ENCODE measurements at places on chromosomes 2 and 18. TPM values are rescaled to one million over a fixed set of nuclear protein-coding genes. Genes with fewer than 3 reads are reported as not detected.

Gene CKAP2L
- 42.1 TPM for total RNA-seq

Gene RNF138
- total RNA-seq = 88.3 TPM

Gene ELOA2
- total RNA-seq = not detected

Gene DCC
- total RNA-seq = not detected

Gene FSIP2
- total RNA-seq = 0.10 TPM

- no peak overlapping the region for H3K27ac ChIP-seq
- peaks cover 39% of the 10 kb centered on the region for H3K4me1 ChIP-seq
- H3K36me3 ChIP-seq = peaks cover 8% of the 10 kb centered on the region
- no peak overlapping the region for H3K4me3 ChIP-seq
- H3K27me3 ChIP-seq = no peaks in the 10 kb centered on the region
- DNase-seq = no peak
Measured at GRCh38 chr2:143607231-143608062, 478.2 kb downstream of the ARHGAP15 start.

DNA sequence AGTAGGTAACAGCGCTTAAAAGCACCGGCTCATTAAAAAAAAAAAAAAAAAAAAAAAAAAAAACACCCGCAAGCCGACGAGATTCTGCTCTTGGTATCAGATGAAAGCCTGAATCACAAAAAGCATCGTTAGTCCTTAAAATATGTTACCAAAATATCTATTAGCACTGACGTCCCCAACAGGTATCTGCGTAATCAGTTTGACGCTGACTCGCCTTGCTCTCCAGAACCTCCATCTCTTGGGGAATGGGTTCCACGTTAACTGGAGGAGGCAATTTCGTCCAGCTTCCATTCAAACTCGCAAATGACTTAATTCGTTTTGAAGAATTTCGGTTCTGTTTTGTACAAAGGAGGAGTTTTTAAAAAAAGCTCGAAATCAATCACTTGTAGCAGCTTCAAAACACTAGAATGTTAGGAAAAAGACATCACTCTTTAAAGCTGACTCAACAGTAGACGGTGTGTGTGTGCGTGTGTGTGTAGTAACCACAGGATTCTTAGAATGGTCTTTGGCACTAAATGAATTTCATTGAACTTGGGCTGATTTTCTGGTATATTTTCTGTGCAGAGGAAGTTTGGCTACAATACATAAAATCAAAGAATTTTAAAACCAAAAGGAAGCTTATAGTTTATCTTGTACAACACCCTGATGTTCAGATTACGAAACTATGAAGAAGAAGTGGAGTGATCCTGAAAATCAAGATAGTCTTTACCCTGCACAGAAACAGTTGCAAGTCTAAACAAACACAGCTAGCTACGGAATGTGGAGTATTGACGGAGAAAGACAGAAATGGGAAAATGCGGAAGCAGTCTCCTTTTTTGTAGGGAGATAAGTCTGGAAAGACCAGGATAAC is 1.1 kb upstream of the PGAP1 start:
- peaks cover 17% of the 10 kb centered on the region for H3K36me3 ChIP-seq
- peak; percentile 79 for DNase-seq
- peaks cover 4% of the 10 kb centered on the region for H3K27me3 ChIP-seq
- H3K27ac ChIP-seq = peak overlapping the region; percentile 100
- peaks cover 33% of the 10 kb centered on the region for H3K4me1 ChIP-seq
- H3K4me3 ChIP-seq = peak overlapping the region; percentile 96

- H3K27ac ChIP-seq = no peak overlapping the region
- peaks cover 3% of the 10 kb centered on the region for H3K27me3 ChIP-seq
- no peak overlapping the region for H3K4me3 ChIP-seq
- H3K36me3 ChIP-seq = no peaks in the 10 kb centered on the region
- no peak for DNase-seq
- peaks cover 4% of the 10 kb centered on the region for H3K4me1 ChIP-seq
Measured at GRCh38 chr18:75130591-75131328, 78.2 kb downstream of the PTGR3 start.

GRCh38 chr18:43213816-43214215 is 63.5 kb downstream of the SYT4 start:
- no peak overlapping the region for H3K27ac ChIP-seq
- H3K36me3 ChIP-seq = no peaks in the 10 kb centered on the region
- no peaks in the 10 kb centered on the region for H3K4me1 ChIP-seq
- H3K27me3 ChIP-seq = no peaks in the 10 kb centered on the region

DNA sequence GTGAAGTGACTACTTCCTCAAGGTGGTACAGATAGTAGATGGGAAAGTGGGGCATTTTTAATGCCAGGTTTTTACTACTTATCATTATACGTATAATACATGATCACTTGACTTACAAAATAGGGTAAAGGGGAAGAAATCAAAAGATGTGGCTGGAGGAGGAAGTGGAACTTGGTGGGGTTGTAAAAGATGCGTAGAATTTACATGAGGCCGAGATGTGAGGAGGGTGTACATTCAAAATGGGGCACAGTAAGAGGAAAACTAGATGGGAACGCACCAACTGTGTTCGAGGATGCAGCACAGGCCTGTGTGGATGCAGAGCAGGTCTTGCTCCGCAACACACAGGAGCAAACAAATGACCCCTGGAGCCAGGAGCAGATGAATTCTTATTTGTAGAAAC is 403.3 kb downstream of the TXNL1 start:
- H3K27ac ChIP-seq = no peak overlapping the region
- H3K27me3 ChIP-seq = no peaks in the 10 kb centered on the region
- H3K36me3 ChIP-seq = no peaks in the 10 kb centered on the region
- H3K4me1 ChIP-seq = no peaks in the 10 kb centered on the region
- no peak for DNase-seq

DNA sequence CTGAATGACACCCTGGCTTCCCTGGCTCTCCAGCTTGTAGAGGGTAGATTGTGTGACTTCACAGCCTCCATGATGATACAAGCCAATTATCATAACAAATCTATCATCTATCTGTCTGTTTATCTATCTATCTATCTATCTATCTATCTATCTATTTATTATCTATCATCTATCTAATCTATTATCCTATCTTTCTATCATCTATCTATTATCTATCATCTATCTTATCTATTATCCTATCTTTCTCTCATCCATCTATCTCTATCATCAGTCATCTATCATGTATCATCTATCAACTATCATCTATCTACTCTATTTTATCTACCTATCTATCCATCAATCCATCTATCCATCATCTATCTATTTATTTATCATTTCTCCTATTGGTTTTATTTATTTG is 361.8 kb downstream of the RNF144A start:
- DNase-seq = no peak
- H3K4me3 ChIP-seq = no peak overlapping the region
- H3K36me3 ChIP-seq = no peaks in the 10 kb centered on the region
- no peaks in the 10 kb centered on the region for H3K4me1 ChIP-seq
- no peak overlapping the region for H3K27ac ChIP-seq

GRCh38 chr2:196995757-196996314 is 69.3 kb upstream of the PGAP1 start:
- peaks cover 12% of the 10 kb centered on the region for H3K4me1 ChIP-seq
- H3K4me3 ChIP-seq = no peak overlapping the region
- peaks cover 55% of the 10 kb centered on the region for H3K36me3 ChIP-seq
- no peak for DNase-seq

- H3K4me3 ChIP-seq = no peak overlapping the region
- H3K27me3 ChIP-seq = peaks cover 11% of the 10 kb centered on the region
- no peaks in the 10 kb centered on the region for H3K4me1 ChIP-seq
- DNase-seq = no peak
Measured at GRCh38 chr18:35743916-35744315, 162.4 kb downstream of the GALNT1 start.

DNA sequence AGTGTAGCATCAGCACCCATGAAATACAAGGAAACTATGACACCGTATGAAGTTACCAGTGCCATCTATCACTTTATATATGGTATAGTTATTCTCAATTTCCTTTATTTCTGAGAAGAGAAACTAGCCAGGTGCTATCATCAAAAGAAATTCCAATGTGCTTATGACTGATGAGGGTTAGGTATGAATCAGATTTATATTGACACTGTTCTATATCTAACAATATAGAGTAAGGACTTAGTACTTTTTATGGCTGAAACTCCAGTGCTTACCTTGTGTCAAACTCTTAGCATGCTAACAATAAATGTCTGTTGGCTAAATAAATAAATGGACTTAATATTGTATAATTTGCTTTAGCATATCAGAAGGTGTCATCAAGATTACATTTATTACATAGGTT is 6.9 kb downstream of the METTL4 start:
- H3K4me1 ChIP-seq = peaks cover 35% of the 10 kb centered on the region
- no peaks in the 10 kb centered on the region for H3K27me3 ChIP-seq
- no peak overlapping the region for H3K4me3 ChIP-seq
- no peak overlapping the region for H3K27ac ChIP-seq

- no peak overlapping the region for H3K27ac ChIP-seq
- DNase-seq = no peak
- H3K4me1 ChIP-seq = peaks cover 5% of the 10 kb centered on the region
Measured at GRCh38 chr2:224405841-224406370, 4.0 kb upstream of the FAM124B start.

- no peaks in the 10 kb centered on the region for H3K36me3 ChIP-seq
- no peak for DNase-seq
- H3K4me3 ChIP-seq = no peak overlapping the region
- H3K27ac ChIP-seq = no peak overlapping the region
Measured at GRCh38 chr2:66548422-66548821, 113.5 kb downstream of the MEIS1 start.

DNA sequence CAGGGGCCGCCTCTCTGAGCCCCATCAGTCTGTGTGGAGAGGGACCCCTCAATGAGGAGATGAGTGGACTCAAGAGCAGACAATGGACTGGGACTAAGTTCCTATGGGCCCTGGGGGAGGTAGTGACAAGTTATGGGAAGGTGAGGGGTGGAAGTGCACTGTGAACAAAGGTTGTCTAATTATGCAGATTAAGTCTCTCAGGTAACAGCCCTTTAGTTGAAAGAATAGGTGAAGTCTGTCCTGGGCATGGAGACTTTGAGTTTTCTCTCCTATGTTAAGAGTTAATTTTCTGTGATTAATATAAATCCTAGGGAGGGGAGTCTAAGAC is 243.8 kb downstream of the FAM210A start:
- no peak for DNase-seq
- no peak overlapping the region for H3K4me3 ChIP-seq
- H3K4me1 ChIP-seq = peaks cover 24% of the 10 kb centered on the region

DNA sequence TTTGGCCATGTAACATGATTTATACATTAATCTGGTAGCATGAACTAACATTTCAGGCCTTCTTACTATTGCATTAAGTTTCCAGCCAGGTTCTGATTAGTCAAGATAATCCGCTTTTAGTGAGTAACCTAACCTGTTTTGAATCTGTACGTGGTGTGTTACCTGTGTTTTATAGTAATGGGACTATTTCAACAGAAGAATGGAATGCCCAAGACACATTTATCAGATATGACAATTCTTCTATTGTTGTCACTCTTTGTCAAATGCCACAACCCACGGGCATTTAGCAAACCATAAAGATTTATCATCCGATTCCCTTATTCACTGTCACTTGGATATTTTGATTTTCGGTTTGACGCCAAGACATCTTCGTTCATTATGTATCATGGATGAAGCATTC is 117.9 kb downstream of the ETAA1 start:
- no peaks in the 10 kb centered on the region for H3K4me1 ChIP-seq
- peaks cover 5% of the 10 kb centered on the region for H3K27me3 ChIP-seq
- H3K36me3 ChIP-seq = no peaks in the 10 kb centered on the region
- H3K4me3 ChIP-seq = no peak overlapping the region

DNA sequence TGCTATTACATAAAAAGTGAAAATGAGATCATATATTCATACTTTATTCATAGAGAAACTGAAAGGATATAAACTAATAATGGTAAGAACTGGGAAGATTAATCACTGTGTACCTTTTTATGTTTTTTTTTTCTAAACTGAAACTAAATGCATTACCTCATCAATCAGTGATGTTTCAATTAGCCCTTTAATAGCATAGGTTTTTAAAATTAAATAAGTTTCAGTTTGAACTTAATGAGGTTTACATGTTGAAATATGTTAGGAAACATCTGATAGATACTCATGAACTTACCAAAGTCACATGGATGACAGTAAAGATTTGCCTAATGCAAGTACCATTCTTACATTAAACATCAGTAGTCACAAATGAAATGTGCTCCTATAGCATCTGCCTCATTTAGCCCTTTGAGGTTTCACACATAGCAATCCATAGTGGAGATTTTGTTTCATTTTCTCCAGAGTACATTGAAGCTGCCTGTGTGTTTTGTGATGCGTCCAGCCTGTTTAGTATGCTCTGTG is 8.9 kb downstream of the MAPRE2 start:
- H3K4me1 ChIP-seq = peaks cover 66% of the 10 kb centered on the region
- H3K27ac ChIP-seq = no peak overlapping the region
- peaks cover 5% of the 10 kb centered on the region for H3K36me3 ChIP-seq
- H3K4me3 ChIP-seq = no peak overlapping the region

DNA sequence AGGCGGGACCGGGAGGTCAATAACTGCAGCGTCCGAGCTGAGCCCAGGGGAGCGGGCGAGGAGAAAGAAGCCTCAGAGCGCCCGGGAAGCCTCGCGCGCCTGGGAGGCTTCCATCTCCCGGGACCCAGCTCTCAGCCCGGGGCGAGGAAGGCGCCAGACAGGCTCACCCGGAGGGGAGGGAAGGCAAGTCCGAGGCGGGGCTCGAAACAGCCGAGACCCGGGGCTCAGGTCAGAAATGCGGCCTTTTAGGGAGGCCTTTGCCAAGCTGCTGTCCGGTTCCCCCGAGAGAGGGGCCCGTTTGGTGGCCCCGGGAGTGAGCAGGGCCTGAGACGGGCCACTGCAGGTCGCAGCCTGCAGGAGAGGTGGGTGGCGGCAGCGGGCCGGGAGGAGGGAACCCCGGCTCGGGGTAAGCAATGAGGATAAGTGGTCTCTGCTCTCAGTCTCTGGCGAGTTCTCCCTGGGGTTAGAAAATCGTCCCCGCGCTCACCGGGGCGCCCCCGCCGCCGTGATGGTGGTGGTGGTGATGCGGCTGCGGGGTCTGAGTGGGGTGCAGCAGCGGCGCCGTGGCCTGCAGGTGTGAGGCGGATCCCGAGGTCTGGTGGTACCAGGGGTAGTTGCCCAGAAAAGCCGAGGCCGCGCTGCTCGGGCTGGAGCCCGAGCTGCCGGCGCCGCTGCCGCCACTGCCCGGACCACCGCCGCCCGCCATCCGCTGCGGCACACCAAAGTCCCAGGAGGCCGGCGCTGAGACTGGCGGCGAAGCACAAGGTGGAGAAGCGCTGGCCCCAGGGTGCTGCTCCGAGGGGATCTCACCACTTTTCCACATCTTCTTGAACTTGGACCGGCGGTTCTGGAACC is 2.4 kb downstream of the DLX2 start:
- peak overlapping the region; percentile 6 for H3K4me3 ChIP-seq
- no peaks in the 10 kb centered on the region for H3K36me3 ChIP-seq
- H3K27ac ChIP-seq = no peak overlapping the region
- DNase-seq = no peak
- H3K27me3 ChIP-seq = peaks cover 70% of the 10 kb centered on the region

GRCh38 chr2:99626158-99626557 is 136.3 kb upstream of the REV1 start:
- no peak overlapping the region for H3K4me3 ChIP-seq
- no peaks in the 10 kb centered on the region for H3K4me1 ChIP-seq
- no peaks in the 10 kb centered on the region for H3K27me3 ChIP-seq

- no peak for DNase-seq
- H3K36me3 ChIP-seq = no peaks in the 10 kb centered on the region
- H3K4me3 ChIP-seq = no peak overlapping the region
- no peaks in the 10 kb centered on the region for H3K4me1 ChIP-seq
Measured at GRCh38 chr2:4404363-4404762, 701.0 kb downstream of the DCDC2C start.

GRCh38 chr2:200408428-200409316 is 101.2 kb downstream of the KCTD18 start:
- H3K4me1 ChIP-seq = peaks cover 32% of the 10 kb centered on the region
- H3K27me3 ChIP-seq = no peaks in the 10 kb centered on the region
- peak; percentile 30 for DNase-seq
- no peaks in the 10 kb centered on the region for H3K36me3 ChIP-seq
- H3K4me3 ChIP-seq = no peak overlapping the region
